ENCODE measurements at places on chromosomes 7 and 10. TPM values are rescaled to one million over a fixed set of nuclear protein-coding genes. Genes with fewer than 3 reads are reported as not detected.

Gene DNAH11
- total RNA-seq = 5.2 TPM

Gene CACNB2
- total RNA-seq = 0.07 TPM

Gene FAM149B1
- 39.1 TPM for total RNA-seq

Gene MYL7
- total RNA-seq = not detected

Gene OPN1SW
- total RNA-seq = not detected

Gene TUBB8
- not detected for total RNA-seq

DNA sequence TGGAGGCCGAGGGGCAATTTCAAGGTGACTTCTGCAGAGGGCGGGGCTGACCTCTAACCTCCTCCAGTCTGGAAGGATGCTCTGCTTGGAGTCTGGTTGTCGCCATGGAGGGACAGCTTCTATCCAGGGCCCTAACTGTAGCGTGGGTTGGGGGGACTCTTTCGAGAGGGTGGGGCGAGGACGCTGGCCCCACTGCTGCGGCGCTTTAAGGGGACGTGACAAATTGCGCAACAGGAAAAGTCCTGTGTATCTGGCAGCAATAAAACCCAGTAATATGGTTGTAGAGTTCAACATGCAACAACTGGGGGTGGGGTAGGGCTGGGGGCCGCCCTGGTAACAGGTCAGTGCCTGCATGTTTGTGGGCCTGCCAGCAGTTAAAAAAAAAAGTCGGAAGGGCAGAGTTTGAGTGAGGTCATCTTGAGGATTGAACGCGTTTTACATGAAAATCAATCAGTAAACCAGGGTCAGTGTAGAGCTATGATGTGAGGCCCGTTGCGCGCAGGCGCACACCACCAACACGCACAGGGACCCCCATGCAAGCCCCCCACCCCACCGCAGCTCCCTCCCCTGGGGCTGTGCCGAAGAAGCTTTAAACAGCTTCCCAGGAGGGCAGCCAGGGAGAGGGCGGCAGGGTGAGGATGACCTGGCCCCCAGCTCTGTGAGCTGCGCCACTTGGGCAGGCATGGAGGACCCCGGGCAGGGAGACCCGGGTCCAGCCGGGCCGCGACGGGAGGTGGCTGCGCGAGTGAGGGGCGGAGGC lies 4.3 kb downstream of the SHH start:
- no peaks in the 10 kb centered on the region for H3K36me3 ChIP-seq
- peaks cover 27% of the 10 kb centered on the region for H3K4me1 ChIP-seq
- peak overlapping the region; percentile 65 for H3K4me3 ChIP-seq
- H3K27me3 ChIP-seq = peaks cover 48% of the 10 kb centered on the region
- DNase-seq = no peak
- no peak overlapping the region for H3K27ac ChIP-seq

DNA sequence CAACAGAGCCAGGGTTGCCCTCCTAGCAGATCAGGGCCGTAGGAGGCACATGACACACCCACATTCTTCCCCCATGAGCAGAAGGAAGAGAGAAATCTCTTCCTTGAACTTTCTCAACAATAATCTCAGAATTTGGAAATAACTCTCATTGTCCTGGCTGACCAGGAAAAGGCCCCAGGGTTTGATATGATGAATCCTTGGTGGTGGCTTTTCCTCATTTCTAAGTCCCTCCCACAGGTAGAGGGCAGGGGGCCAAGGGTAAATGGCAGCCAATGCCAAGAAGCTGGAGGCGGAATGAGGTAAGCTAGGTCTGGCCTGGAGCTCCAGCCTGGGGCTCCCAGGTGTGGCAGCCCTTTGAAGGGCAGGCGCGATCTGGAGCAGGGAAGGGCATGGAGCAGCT lies 67.8 kb downstream of the GRB10 start:
- H3K36me3 ChIP-seq = no peaks in the 10 kb centered on the region
- no peak overlapping the region for H3K4me3 ChIP-seq
- peak; percentile 92 for DNase-seq

DNA sequence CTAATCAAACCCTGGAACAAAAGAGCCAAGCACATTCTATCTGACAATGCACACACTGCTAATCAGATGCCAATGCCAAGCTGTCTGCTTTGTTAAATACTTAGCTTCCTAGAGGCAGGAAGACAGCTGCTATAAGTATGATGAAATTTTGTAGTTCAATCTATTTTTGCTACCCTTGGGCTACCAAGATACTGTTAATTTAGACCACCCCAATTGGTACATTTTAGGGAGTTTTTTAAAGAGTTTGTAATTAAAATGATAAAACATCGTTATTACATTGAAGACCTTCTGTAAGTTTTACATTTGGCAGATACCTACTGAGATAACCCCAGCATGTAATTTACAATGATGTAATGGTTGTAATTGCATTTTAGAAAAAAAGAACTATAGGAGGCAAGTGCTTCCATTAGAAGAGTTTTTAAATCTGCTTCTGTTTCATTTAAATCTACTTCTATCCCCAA lies 268.5 kb downstream of the ADK start:
- H3K27me3 ChIP-seq = no peaks in the 10 kb centered on the region
- no peak overlapping the region for H3K4me3 ChIP-seq
- no peak overlapping the region for H3K27ac ChIP-seq
- no peaks in the 10 kb centered on the region for H3K4me1 ChIP-seq

GRCh38 chr10:72259491-72260238 lies 14.1 kb upstream of the DDIT4 start:
- H3K27ac ChIP-seq = peak overlapping the region; percentile 78
- H3K4me1 ChIP-seq = peaks cover 19% of the 10 kb centered on the region
- no peaks in the 10 kb centered on the region for H3K36me3 ChIP-seq
- no peak overlapping the region for H3K4me3 ChIP-seq
- H3K27me3 ChIP-seq = no peaks in the 10 kb centered on the region

DNA sequence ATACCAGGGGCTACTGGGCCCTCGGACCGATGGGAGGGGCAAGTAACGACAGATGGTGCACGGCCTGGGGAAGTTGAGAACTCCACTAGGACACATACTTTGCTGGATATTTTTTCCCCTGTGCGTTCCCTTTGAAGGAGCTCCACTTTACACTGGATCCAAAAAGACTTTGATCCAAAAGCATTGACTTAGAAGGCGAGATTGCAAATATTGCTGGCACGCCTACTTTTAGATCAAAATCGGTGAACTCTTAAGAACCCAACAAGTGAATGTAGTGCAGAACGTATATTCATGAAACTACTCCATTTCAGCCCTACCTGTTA lies 436 bp upstream of the SLC25A13 start:
- peak overlapping the region; percentile 86 for H3K4me3 ChIP-seq
- H3K36me3 ChIP-seq = no peaks in the 10 kb centered on the region
- DNase-seq = no peak
- H3K27ac ChIP-seq = peak overlapping the region; percentile 89

DNA sequence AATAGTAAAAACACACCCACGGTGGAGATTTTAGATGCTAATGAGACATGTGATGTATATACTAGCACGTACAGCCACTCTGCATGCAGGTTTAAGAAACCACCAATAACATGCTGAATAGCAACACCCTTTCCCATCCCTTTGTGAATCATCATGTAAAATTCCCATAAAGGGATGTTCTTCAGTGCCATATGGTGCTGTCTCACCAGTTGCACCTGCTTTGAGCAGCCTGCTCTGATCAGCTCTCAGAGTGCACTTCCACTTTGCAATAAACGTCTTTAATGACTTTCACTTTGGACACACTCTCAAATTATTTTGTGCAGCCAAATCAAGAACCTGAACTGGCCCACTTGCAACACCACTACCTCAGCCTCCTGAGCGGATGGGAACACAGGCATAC lies 615.0 kb downstream of the ANKRD7 start:
- no peaks in the 10 kb centered on the region for H3K27me3 ChIP-seq
- DNase-seq = no peak
- no peaks in the 10 kb centered on the region for H3K4me1 ChIP-seq
- H3K4me3 ChIP-seq = no peak overlapping the region
- no peaks in the 10 kb centered on the region for H3K36me3 ChIP-seq
- no peak overlapping the region for H3K27ac ChIP-seq

- DNase-seq = no peak
- no peaks in the 10 kb centered on the region for H3K27me3 ChIP-seq
- H3K4me3 ChIP-seq = no peak overlapping the region
- no peaks in the 10 kb centered on the region for H3K36me3 ChIP-seq
- H3K27ac ChIP-seq = no peak overlapping the region
- peaks cover 5% of the 10 kb centered on the region for H3K4me1 ChIP-seq
Observed at GRCh38 chr10:5534051-5534821, 9.5 kb downstream of the CALML3 start.

DNA sequence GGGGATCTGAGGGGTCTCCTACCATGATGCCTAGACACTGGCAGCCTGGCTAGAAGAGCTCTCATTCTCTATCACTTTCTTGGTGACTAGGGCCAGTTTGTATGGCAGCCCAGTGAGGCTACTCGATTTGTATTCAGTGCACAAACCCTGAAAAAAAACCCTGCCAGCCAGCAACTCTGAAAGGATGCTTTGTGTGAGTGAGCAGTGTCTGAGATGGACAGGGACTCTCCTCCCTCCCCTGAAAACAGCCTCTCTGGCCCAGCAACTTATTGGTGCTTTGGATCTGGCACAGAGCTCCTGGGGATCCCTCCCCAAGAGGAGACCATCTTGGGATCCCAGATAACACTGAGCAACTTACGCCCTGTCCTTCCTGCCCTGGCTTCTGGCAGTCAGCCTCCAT lies 10.8 kb upstream of the LRRC4 start:
- H3K27me3 ChIP-seq = no peaks in the 10 kb centered on the region
- no peak for DNase-seq
- peaks cover 10% of the 10 kb centered on the region for H3K36me3 ChIP-seq
- H3K4me1 ChIP-seq = peaks cover 14% of the 10 kb centered on the region
- no peak overlapping the region for H3K4me3 ChIP-seq
- H3K27ac ChIP-seq = no peak overlapping the region

- no peaks in the 10 kb centered on the region for H3K27me3 ChIP-seq
- no peak for DNase-seq
- H3K4me1 ChIP-seq = no peaks in the 10 kb centered on the region
Observed at GRCh38 chr10:68700197-68700596, 20.8 kb upstream of the CCAR1 start.

DNA sequence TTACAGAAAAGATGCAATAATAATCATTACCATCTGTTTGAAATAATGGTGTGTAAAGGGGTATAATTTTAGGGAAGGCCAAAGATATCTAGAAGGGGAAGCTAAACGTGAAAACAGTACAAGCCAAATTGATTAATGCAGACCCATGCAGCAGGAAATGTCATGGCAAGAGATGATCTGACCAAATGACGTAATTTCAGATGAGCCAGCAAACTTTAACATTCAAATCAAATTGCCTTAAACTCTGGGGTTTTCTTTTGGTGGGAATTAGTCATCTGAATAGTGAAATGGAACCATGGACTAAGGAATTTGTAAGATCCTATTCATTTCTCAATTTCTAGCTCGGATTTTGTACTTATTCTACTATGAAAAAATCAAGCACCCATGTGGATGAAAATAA lies 21.4 kb upstream of the SCIN start:
- no peak overlapping the region for H3K27ac ChIP-seq
- no peaks in the 10 kb centered on the region for H3K27me3 ChIP-seq
- H3K36me3 ChIP-seq = no peaks in the 10 kb centered on the region
- H3K4me3 ChIP-seq = no peak overlapping the region

DNA sequence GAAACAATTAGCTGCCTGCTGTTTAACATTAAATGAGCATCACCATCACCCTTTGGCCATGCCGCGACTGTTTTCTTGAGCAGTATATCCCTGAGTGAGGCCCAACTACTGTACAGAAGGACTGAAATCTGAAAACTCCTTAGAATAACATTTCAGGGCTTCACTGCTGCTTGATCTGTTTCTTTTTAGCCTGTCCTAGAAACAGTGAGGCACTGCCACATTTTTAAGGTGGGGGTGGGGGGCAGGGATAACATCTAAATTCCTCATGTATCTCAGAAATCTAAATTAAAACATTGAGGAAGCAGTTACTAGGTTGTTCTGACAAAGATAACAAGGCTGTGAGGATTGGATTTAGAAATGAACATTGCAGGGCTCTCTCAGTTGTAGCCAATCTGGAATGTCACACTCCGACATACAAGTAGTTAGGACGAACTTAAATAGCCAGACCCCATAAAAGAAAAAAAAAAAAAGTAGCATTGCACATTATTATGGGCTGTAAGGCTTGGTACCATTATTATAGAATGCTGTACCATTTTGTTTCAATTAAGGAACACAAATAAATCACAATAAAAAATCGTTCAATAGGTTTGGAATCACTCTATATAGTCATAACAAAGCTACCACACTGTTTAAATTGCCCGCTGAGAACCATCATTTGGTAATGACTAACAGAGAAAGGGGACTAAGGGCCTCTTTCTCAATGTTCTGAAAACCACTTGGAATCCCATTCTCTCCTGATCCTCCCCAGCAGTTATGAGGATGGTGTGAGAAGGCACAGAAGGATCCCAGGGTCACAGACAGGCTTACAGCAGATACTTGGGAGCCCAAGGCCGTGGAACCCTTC lies 256.1 kb downstream of the INHBA start:
- H3K4me1 ChIP-seq = peaks cover 6% of the 10 kb centered on the region
- no peak for DNase-seq
- H3K27ac ChIP-seq = no peak overlapping the region
- H3K4me3 ChIP-seq = no peak overlapping the region
- H3K36me3 ChIP-seq = no peaks in the 10 kb centered on the region

GRCh38 chr7:74115326-74115725 lies 31.7 kb downstream of the LIMK1 start:
- peaks cover 6% of the 10 kb centered on the region for H3K36me3 ChIP-seq
- DNase-seq = no peak

DNA sequence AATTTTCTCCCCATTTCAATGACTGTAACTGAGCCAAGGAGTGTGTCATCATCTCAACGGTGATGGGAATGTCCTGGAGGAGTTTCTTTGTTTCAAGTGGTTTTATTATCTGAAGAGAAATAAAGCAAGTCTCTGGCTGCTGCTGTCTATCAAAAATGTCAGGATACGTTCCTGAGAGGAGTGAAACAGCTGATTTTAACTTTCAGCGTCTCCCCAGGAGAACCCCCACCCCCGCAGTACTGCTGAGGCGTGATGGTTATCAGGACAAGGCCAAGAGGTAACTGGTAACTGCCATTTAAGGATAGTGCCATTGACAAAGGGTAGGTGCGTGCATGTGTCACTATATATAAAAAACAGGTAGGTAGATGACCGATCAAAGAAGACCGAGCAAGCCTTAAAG lies 70.3 kb upstream of the LRGUK start:
- no peaks in the 10 kb centered on the region for H3K4me1 ChIP-seq
- H3K27ac ChIP-seq = no peak overlapping the region
- H3K27me3 ChIP-seq = no peaks in the 10 kb centered on the region
- no peak for DNase-seq
- H3K36me3 ChIP-seq = no peaks in the 10 kb centered on the region

GRCh38 chr7:132393789-132394261 lies 182.4 kb downstream of the PLXNA4 start:
- no peak overlapping the region for H3K4me3 ChIP-seq
- H3K4me1 ChIP-seq = peaks cover 14% of the 10 kb centered on the region
- H3K36me3 ChIP-seq = no peaks in the 10 kb centered on the region
- H3K27me3 ChIP-seq = no peaks in the 10 kb centered on the region
- no peak for DNase-seq

- H3K27ac ChIP-seq = no peak within 1 kb of the TSS
- no peaks in the 10 kb centered on the region for H3K4me1 ChIP-seq
- H3K36me3 ChIP-seq = no peaks in the 10 kb centered on the region
- DNase-seq = no peak
- H3K4me3 ChIP-seq = no peak within 1 kb of the TSS
Observed at GRCh38 chr10:88582806-88583583, at the start of gene RNLS. Gene RNLS, minus strand, starts transcription at chr10:88583318.

All from PC-3 (cell line).